Smooth muscle cell of the umbilical artery (primary cell): ENCODE measurements at places on chromosomes 13 and 19. TPM values are rescaled to one million over a fixed set of nuclear protein-coding genes. Genes with fewer than 3 reads are reported as not detected.

Gene RANBP3
- total RNA-seq = 23.8 and 45.3 TPM in 2 replicates

Gene VSTM1
- total RNA-seq = not detected in 2 replicates

Gene PRODH2
- total RNA-seq = not detected in 2 replicates

Gene MLLT1
- 5.3 and 7.9 TPM in 2 replicates for total RNA-seq

Gene KPTN
- 3.2 and 5.9 TPM in 2 replicates for total RNA-seq

Gene TNFSF9
- 0.14 and 0.30 TPM in 2 replicates for total RNA-seq

Gene PRSS57
- not detected in 2 replicates for total RNA-seq

Gene STOML3
- not detected in 2 replicates for total RNA-seq

Gene TMPRSS9
- total RNA-seq = not detected in 2 replicates

Gene PSG6
- not detected in 2 replicates for total RNA-seq

Gene FPR3
- total RNA-seq = under 0.01 and 0.88 TPM in 2 replicates
